ENCODE measurements at places on chromosomes 4 and X. TPM values are rescaled to one million over a fixed set of nuclear protein-coding genes. Genes with fewer than 3 reads are reported as not detected.

Gene HSFX4
- not detected for total RNA-seq

DNA sequence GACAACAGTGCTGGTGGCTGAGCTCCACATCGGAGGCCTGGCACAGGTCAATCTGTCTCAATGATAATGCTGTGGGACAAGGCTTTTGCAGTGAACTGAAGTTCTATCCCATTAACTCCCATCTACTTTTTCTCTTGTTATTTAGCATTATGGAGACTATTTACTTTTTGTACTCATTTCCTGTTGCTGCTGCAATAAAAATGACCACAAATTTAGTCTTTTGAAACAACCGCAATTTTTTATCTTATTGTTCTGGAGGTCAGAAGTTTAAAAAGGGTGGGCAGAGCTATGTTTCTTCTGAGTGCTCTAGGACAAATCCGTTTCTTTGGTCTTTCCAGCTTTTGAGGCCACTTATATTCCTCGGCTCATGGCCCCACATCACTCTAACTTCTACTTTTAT is 111.0 kb upstream of the PITX2 start:
- H3K36me3 ChIP-seq = no peaks in the 10 kb centered on the region
- no peak for DNase-seq
- H3K27ac ChIP-seq = no peak overlapping the region
- no peaks in the 10 kb centered on the region for H3K4me1 ChIP-seq
- no peaks in the 10 kb centered on the region for H3K27me3 ChIP-seq

- peaks cover 16% of the 10 kb centered on the region for H3K4me1 ChIP-seq
- peak overlapping the region; percentile 67 for H3K27ac ChIP-seq
- H3K4me3 ChIP-seq = no peak overlapping the region
- H3K27me3 ChIP-seq = no peaks in the 10 kb centered on the region
Observed at GRCh38 chr4:121255986-121256750, 92.0 kb upstream of the TNIP3 start.

DNA sequence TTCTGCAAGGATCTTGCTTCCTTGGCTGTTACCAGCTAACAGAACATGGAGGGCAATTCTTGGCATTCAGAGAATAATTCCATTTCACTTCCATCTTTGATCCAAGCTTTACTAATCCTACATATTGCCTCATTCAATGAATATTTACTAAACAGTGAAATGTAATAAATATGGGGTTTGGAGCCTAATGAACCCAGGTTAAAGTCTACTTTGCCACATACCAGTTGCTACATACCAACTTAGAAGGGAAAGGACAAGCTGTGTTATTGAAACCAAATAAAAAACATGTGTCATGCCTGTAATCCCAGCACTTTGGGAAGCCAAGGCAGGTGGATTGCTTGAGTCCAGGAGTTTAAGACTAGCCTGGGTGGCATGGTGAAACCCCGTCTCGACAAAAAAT is 265.6 kb downstream of the KLHL13 start:
- no peaks in the 10 kb centered on the region for H3K36me3 ChIP-seq
- DNase-seq = no peak
- no peak overlapping the region for H3K27ac ChIP-seq

DNA sequence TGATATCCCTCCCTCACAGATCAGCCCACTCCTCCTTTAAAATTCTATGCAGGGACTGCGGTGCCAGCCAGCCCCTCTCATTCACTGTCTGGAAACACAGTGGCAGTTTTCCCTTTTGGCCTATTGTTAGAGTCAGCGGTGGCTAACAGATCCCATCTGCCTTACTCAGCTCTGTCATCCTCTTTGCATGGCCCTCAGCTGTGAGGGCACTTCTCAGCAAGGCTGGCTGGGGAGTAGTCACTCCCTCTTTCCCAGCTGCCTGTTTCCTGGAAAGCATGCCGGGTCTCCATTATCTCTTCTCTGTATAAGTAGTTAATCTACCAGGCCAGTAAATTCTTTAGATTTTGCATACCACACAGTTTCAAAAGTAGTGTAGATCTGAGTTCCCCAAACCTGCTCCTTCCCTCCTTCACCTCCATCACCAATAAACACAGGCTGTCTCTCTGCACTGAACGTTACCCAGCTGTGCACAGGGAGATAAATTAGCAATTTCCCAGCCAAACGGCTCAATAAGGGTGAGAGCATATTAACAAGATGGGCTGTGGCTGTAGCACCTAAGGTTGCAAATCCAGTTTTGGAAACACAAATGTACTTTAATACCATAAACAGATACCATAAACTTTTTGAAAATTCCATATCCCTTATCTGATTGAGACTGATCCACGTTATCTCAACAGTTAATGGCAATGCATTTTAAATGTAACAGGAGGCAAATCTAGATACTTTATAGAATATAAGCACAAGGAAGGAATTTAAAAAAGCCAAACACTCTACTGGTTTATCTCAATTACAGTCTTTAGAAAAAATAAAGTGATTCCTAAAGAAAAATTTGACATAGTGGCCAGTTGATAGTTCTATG is 229.3 kb downstream of the ANKRD50 start:
- no peak for DNase-seq
- no peak overlapping the region for H3K4me3 ChIP-seq
- H3K36me3 ChIP-seq = no peaks in the 10 kb centered on the region
- H3K27me3 ChIP-seq = no peaks in the 10 kb centered on the region

DNA sequence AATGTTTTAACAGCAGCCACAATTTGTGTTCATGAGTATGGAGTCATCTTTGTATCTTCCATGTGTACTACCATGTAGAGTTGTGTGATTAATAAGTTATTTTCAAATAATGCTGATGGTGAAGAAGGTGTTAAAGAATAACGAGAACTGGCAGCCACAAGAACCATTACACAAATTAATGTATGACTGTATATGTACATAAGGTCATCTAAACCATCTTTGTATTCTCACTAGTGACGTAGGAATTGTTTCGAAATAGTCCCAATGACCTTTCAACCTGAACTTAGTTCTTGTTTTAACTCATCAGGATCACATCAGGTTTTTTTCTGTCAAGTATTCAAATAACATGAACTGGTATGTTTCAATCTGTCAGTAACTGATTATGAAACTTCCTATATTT is 48.3 kb upstream of the NOCT start:
- H3K27ac ChIP-seq = no peak overlapping the region
- no peaks in the 10 kb centered on the region for H3K36me3 ChIP-seq
- DNase-seq = no peak

DNA sequence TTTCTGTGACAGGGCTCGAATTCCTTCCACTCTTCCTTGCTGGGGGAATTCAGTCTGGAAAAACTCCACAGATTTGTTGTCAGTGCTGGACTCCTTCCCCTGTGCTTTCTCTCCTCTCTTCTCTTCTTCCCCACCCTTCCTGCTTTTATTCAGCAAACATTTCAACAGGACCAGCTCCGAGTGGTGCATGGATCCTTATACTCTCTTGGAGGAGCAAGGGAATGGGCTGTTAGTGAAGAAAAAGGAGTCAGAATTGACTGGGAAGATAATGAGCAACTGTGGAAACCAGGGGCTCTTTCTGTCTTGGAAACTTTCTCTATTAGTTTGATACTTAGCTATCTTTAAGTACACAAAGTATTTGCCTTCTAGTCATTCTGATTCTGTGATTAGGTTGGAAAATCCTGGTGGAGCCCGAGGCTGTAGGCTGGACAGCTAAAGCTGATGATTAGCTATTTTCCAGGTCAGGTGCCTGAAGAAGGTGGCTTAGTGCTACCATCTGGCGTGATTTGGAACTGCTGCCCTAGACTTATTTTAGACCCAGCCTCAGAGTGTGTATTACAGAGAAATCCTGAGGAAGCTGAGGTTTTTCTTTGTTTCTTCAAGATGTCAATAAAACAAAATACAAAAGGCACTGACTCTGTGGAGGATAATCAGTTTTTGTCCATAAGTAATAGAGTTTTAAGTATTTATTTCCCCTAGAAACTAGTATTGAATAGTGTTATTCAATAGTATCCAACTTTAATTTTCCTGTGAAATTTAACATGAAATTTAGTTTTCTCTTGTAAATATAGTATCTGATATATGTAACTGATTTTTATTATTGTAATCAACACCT is 38.4 kb downstream of the NAP1L5 start:
- no peaks in the 10 kb centered on the region for H3K27me3 ChIP-seq
- peaks cover 49% of the 10 kb centered on the region for H3K4me1 ChIP-seq
- H3K4me3 ChIP-seq = no peak overlapping the region
- peak; percentile 87 for DNase-seq
- H3K36me3 ChIP-seq = peaks cover 7% of the 10 kb centered on the region
- peak overlapping the region; percentile 95 for H3K27ac ChIP-seq

Data from GM23248 (cell line).